ENCODE measurements at places on chromosomes 2 and 18. TPM values are rescaled to one million over a fixed set of nuclear protein-coding genes. Genes with fewer than 3 reads are reported as not detected.

The GDF7 gene
- not detected for total RNA-seq

The PAPOLG gene
- 8.8 TPM for total RNA-seq

GRCh38 chr2:143515318-143515717 lies 386.1 kb downstream of the ARHGAP15 start:
- H3K27ac ChIP-seq = no peak overlapping the region
- no peaks in the 10 kb centered on the region for H3K27me3 ChIP-seq

GRCh38 chr2:134952608-134953007 lies 34.0 kb downstream of the CCNT2 start:
- no peak overlapping the region for H3K27ac ChIP-seq
- H3K27me3 ChIP-seq = no peaks in the 10 kb centered on the region
- H3K4me3 ChIP-seq = no peak overlapping the region
- H3K36me3 ChIP-seq = peaks cover 62% of the 10 kb centered on the region
- no peak for DNase-seq
